ENCODE measurements at places on chromosomes 3 and 15.

DNA sequence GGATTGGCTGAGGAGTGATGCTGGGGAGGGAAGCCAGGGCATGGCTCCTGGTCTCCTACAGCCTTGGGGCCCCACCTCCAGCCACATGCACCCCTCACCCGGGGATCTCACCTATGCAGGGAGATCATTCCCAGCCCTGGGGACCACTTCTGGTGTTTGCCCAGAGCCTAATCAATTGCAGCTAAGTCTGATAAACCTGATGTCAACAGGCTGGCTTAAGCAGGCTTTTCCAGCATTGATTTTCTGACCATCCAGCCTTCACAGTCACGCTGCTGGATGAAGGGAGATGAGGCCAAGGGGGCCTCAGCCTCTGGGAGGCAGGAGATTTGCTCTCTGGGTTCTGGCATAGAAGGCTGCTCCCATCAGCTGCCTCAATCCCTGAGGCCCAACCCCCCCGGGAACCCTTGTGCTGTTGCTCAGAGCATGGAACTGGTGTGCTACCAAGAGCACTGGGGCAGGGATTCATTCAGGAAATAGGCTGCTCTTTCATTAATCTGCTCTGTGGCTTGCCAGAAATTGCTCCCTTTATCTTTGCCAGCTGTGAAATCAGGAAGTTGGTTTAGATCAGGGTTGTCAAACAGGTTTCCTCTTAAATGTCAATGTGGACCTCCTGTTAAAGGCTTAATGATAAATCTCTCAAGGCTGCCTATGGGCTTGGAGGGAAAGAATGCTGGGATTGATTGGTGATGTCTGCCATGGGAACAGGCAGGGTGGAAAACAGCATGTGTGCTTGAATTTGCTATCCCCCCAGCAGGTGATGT, 19.0 kb downstream of the FAM3D start:
- DNase-seq: no peak

GRCh38 chr15:63852407-63852806, 18.7 kb upstream of the HERC1 start:
- no peak for DNase-seq

DNA sequence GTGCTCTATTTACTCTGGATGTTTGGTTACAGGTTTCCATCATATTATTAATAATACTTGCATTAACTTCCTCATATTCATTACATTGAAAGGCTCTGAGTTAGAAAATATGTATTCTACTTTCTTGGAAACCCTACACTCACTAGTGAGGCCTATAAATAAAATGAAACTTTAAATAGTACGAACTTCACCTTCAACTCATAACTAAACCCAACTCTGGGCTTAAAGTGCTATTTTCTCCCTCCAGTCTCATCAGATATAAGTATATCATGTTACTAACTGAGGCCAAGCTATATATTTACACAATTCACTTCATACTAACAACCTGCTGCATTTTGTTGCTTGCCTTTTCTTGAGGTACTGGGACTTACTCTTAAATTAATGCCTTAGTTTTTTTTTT, 306.7 kb downstream of the TIGIT start:
- no peak for DNase-seq

- peak; percentile 92 for DNase-seq
Measured at GRCh38 chr15:36501063-36501678, 78.3 kb upstream of the CDIN1 start.

GRCh38 chr3:32435911-32436815, 44.5 kb downstream of the CMTM7 start:
- DNase-seq: no peak

DNA sequence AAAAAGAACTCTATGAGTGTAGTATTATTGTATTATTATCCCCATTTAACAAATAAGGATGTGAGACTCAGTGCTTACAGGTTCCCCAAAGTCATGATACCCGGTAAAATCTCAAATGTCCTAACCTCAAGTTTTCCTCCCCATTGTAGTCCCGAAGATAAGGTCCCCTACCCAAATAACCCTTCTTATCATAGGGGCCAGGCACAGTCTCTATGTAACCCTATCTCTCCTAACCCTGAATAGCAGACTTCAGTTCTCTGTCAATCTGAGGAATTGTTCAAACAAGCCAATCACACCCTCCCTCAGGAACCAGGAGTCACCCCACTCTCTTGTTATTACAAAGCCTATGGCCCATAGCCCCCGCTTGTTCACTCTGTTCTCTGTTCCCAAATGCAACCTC, 10.5 kb upstream of the SUSD5 start:
- DNase-seq: no peak

GRCh38 chr15:89806210-89806558, 8.5 kb downstream of the ANPEP start:
- DNase-seq: peak; percentile 38

GRCh38 chr3:42746455-42747450, 26.3 kb downstream of the CCDC13 start:
- no peak for DNase-seq

DNA sequence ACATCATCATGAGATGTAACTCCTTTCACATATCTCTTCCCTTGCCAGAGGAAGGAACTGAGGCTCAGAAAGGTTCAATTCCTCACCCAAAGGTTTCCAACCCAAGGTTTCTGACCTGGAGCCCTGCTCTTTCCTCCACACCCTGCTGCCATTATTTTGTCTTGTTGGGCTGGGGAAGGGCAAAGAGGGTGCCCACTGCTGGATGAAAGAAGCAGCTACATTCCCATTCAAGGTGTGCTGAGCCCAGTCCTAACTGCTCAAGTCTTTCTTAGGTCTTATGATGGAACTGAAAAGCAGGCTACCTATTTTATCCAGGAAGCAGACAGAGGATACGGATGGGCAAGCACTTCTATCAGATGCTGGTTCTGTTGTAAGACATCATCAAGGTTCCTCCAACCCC, 258.0 kb upstream of the CTDSPL start:
- peak; percentile 38 for DNase-seq

- no peak for DNase-seq
Measured at GRCh38 chr3:140344082-140344454, 333.8 kb upstream of the TRIM42 start.

DNA sequence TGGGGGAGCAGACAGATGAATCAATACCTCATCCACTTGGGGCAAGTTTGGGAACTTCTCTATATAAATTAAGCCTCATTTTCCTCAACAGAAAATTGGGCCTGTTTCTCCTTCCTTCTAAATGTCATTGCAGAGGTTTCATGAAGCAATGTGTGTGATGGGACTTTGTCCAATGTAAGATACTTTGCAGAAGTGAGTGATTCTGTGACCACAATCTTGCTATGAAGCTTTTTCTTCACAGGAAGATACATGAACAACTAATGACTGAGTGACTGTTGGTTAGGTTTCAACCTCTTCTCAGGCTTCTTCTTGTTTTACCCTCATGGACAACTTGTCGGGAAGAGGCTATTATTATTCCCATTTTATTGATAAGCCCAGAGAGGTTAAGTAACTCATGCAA, 11.0 kb downstream of the TMEM45A start:
- DNase-seq: no peak

DNA sequence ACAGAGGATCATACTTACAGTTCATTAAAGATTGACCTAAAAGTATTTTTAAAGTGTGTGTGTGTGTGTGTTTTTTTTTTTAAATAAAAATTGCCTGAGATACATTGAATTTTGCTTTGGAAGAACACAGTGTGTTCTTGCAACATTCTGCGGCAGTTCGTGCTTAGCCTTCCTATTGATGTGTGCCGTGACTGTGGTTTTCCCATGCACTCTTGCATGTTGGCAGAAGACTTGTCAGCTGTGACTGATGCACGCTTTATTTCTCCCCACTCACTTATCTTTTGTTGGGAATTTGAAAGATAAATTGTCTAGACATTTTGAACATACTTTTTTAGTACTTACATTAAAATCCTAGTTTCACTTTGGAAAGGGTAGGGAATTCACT, 136.3 kb upstream of the LRRFIP2 start:
- DNase-seq: no peak

DNA sequence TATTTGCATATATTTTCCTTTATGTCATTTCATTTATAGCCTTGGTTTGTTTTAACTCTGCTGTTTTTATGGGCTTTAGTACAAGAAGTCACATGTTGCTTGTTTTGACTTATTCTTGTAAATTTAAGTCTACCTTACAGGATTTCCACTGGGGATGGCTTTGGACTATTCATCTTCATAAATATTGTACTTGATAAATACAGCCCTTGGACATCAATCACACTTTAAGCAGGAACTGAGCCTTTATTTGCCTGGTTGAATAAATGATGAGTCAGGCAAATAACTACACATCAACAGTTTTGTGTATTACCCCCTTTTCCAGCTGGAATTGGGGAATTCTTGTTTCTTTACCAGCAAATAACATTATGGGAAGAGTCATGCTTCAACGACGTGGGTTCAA, 286.0 kb downstream of the CNTN3 start:
- DNase-seq: no peak

- DNase-seq: peak; percentile 87
Measured at GRCh38 chr15:23035964-23036566, 3.3 kb downstream of the TUBGCP5 start.

DNA sequence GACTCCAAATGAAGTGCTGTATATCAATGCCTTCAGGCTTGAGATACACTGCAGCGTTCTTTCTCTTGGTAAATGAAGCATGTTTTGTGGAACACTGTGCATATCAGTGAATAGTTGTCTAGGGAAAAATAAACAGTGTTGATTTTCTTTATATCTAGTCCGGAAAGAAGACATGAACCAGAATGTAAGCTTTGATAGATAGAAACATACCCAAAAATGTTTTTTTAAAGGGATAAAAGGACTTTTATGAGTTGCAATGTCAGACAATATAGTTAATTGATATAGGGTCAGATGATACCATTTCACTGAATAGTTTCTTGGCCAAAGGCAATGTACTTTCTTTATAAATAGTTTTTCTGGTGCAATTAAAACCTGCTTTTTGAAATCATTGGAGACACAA, 1037.8 kb downstream of the OTOL1 start:
- no peak for DNase-seq

DNA sequence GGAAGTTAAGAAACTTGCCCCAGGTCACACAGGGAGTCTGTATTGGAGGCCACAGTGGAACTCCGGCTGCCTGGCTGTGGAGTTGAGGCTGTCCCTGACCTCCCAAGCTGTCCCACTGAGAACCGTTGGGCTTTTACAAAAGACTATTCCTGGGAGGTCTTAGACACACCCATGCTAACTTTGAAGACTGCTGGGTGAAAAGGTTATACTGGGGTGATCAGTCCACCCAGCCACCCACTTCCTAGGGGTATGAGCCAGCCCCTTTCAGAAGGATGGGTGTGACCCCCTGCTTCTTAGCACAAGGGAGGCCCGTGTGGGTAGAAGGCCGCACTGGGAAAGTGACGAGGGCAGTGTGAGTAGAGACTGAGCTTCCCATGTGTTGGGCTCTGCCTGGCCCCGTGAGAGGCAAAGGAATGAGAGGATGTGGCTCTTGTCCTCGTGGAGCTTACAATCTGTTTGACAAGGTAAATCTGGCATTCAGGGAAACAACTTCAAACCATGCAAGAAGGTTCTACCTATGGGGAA, 19.0 kb downstream of the MRAS start:
- no peak for DNase-seq

DNA sequence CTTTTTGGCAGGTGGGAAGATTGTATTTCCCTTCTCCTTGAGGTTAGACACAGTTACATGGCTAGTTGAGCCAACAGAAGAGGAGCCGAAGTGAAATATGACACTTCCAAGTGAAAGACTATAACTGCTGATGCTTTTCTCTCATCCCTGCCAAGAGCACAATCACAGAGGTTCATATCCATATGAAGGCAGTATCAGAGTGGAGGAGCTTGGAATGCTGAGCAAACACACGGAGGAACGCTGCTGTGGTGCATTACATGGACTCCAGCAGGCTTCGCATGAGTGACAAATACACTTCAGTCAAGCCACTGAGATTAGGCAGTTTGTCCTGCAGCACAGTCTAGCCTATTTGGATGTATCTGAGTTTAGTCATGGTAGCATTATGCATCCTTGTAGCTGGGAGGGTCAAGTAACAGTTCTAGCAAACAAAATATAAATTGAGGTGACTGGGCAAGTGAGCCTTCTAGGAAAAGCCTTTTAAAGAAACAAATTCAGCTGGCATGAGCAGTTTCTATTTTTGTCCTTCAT, 5.4 kb downstream of the IQCF6 start:
- peak; percentile 53 for DNase-seq

DNA sequence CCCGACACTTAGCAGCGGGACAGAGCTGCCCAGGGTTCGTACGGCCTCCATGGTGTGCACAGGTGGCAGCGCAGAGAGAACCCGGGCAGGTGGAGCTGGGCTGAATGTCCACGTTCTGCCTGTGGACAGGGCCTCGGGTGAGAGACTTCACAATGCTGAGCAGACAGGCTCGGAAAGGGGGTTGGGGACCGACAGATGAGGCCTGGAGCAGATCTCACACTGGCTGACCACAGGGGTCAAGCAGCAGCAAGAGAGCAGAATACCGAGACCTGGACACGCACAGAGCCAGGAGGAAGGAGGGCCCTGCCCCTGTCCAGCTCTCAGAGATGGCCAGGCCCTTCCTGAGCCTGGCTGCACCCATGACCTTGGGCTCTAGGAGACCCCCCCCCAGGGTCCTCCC, 83.0 kb downstream of the VGLL4 start:
- no peak for DNase-seq

DNA sequence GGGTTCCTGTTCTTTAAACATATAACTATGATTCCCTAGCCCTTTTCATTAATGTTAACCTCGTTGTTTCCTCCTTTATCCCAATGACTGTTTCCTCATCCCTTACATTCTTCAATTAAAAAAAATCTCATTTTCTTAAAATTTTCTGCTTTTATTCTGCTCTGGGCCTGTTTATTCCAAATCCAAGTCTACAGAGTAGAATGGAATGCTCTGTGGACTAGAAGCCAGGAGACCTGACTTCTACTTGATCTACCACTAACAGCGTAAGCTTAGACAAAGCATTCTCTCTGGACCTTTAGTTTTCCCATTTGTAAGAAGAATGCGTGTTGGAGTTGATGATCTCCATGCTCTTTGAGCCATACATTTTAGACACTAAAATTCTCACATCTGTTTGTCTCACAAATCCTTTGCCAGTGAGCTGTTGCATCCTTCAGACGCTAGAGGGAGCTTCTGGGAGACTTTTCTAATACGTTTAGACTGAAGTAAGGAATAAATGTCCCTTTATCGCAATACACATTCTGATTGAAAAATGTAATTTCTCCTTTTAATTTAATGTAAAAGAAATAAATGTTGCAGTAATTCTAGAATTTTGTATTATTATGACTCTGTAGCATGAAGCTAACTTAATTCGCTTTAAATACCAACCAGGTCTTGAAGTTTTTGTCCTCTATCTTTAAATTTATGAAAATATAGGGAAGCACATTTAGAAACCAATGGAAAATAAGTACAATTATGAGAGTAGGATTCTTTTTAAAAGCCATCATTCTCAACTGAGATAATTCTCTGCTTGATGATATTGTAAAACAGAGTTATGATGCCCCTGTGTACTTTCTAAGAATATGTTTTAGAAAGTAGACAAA, 21.7 kb upstream of the GMNC start:
- peak; percentile 82 for DNase-seq

DNA sequence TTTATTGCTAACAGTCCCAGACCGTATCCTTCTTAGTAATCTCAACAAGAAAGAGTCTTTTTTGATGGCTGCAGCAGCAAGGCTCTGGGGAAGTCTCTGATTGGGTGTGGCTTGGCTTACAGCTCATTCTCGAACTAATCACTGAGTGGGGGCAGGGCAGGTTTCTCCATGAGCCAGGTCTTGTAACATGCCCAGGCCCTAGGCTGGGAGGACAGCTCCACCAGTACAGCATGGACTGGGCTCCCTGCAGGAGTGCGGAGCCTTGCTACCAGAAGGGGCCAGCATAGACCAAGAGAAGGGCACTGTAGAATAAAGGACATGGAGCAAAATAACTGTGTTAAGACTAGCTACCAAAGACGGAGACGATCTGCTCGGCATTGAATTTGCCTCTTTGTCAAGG, 7.2 kb downstream of the CD276 start:
- DNase-seq: peak; percentile 84

GRCh38 chr3:78267235-78267634, 1227.3 kb downstream of the ROBO2 start:
- DNase-seq: no peak
